ENCODE measurements at places on chromosomes 3 and 15.

DNA sequence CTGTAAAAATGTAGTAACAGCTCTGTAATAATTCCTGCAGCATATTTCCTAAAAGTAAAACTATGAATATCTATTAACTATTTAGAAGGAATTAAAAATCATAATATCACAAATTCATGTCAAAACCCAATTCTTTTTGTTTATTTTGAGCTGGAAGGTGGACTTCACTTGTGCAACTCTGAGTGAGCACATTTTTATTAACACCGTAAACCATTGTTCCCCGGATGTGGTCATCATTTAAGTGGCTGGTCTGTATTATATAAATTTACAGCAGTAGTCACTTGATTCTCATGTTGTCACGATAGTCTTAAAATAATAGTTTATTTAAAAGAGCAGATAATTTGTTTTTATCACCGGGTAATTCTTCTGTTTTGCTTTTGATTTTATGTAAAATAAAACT lies 43.0 kb upstream of the UTS2B start:
- no peak for DNase-seq

DNA sequence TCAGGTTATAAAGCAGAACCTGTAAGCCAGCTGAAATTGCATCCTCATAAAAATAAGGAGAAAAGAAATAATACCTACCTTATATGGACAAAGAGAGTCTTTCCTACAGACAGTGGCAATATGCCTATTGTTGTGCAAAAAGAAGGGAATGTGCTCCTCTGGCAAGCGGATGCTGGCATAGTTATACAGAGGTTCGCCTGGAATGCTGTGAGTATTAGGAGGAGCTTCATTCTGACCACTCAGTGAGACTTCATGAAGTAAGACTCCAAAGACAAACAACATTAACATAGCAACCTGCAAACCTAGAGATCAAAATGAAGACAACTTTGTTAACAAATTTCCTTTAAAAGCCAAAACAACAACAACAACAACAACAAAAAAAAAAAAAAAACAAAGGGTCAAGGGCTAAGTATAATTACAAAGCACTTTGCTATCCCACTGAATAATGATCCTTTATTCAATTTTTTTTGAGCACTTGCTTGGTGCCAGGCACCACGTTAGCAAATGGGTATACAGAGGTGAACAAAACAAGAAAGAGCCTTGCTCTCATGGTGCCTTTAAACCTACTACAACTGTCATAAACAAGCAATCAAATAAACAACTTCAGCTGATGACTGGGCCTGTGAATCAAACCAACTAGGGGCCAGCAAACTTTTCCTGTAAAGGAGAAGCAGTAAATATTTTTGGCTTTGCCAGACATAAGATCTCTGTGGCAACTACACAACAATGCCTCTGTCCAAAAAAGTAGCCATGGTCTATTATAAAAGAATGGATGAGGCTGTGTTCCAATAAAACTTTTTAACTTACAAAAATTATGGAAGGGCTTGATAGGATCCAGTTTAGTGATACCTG lies 3.7 kb downstream of the EOGT start:
- DNase-seq: no peak

- DNase-seq: no peak
Measured at GRCh38 chr3:99747915-99748314, 69.7 kb upstream of the CMSS1 start.

DNA sequence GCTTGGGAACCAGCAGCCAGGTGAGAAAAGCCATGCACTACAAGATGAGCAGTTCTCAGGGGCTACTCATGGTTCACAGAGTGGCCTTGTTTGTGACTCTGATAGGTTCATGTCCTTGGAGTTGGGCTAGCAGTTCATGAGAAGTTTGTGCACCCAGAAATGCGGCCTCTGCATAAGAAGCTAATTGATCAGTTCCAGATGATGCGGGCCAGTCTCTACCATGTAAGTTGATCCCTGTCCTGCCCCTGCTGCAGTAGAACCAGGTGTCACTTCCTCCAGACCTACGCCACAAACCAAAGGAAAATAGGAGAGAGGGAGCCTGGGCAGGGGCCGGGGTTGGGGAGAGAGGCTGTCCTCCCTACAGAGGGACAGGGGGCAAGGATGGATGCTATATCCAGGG lies 27.2 kb upstream of the MANF start:
- peak; percentile 35 for DNase-seq

DNA sequence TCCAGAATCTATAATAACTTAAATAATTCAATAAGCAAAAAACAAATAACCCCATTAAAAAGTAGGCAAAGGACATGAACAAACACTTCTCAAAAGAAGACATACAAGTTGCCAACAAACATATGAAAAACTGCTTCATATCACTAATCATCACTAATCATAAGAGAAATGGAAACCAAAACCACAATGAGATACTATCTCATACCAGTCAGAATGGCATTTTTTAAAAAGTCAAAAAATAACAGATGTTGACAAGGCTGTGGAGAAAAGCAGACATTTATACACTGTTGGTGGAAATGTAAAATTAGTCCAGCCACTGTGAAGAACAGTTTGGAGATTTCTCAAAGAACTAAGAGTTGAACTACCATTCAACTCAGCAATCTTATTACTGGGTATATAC lies 19.5 kb upstream of the ZMAT3 start:
- DNase-seq: no peak

DNA sequence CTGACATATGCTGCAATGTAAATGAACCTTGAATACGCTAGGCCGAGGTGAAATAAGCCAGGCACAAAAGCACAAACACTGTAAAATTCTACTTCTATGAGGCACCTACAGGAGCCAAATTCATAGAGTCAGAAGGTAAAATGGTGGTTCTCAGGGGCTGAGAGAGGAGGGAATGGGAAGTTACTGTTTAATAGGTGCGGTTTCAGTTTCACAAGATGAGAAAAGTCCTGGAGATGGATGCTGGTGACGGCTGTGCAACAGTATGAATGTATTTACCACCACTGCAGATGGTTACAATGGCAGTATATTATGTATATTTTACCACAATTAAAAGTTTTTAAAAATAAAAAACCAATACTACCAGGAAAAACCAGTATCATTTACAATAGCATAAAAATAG lies 4.0 kb downstream of the TNK2 start:
- DNase-seq: no peak

DNA sequence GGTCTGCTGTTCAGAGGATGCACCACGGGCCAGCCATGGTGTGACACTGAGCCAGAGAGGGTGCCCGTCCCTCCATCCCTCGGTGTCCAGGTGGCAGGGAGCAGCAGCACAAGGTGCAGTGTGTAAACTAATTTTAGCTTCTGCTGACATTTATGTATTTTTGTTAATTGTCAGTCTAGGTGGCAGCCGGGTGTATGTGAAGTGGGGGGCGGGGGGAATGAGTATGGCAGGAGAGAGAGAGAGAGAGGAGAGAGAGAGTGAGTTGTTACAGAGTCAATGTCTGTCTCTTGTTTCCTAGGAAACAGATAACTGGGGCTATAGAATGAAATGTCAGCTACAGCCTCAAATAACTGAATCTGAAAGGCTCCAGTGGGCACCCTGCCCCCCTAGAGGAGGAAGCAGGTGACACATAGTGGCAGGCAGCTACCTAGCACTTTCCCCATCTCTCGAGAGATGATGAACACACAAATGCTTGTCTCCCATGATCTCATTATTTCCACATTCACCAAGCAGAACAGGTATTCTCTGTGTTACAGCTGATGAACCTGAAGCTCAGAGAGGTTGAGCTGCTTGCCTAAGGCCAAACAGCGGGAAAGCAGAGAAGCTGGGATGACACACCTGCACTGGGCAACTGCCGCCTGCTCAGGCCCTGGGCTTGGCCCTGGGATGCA lies 24.7 kb downstream of the RASGRF1 start:
- DNase-seq: no peak

DNA sequence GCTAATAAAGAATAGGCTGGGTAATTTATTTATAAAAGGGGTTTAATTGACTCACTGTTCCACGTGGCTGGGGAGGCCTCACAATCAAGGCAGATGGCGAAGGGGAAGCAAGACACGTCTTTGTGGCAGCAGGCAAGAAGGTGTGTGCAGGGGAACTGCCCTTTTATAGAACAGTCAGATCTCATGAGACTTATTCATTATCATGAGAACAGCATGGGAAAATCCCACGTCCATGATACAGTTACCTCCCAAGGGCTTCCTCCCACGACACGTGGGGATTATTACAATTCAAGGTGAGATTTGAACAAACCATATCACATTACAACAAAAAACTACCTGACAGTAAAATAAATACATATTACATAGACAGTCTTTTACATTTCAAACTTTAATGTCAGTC lies 414.9 kb downstream of the NAALADL2 start:
- DNase-seq: no peak

- no peak for DNase-seq
Measured at GRCh38 chr3:42728056-42728455, 25.5 kb upstream of the HHATL start.

DNA sequence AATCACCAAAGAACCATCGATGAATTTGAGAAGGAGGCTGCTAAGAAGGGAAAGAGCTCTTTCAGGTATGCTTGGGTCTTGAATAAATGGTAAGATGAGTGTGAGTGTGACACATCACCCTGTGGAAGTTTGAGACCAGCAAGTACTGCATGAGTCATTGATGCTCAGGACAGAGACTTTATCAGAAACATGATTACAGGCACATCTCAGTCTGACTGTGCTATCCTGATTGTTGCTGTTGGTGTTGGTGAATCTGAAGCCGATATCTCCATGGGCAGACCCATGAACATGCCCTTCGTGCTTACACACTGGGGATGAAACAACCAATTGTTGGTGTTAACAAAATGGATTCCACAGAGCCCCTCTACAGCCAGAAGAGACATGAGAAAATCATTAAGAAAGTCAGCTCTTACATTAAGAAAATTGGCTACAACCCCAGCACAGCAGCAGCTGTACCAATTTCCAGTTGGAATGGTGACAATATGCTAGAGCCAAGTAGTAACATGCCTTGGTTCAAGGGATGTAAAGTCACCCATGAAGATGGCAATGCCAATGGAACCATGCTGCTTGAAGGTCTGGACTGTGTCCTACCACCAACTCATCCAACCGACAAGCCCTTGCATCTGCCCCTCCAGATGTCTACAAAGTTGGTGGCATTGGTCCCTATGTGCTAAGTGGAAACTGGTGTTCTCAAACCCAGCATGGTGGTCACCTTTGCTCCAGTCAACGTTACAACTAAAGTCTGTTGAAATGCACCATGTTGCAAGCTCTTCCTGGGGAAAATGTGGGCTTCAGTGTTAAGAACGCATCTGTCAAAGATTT lies 20.5 kb downstream of the TM4SF4 start:
- DNase-seq: no peak

GRCh38 chr15:78620527-78621421 lies at the start of gene CHRNA3:
CHRNA3 (minus strand) TSS chr15:78620996; CDS start chr15:78620794, 202 bp downstream.
- DNase-seq: peak; percentile 47

DNA sequence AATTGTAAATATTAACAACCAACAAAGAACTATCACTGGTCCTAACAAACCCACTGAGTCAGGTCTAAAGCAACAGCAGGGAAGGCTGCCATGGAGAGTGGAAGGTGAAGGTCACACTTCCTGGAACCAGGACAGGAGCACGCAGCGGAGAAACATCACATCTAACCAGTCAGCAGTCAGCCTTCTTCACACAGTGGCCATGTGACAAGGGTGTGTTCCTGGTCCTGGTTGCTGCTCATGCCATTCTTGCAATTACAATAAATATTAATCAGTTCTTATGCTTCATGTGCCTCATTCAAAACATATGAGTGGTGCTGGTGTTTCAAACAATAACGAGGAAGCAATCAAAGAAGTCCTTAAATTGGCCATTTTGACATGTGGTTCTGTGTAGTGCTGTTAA lies 162.8 kb downstream of the ARRDC4 start:
- no peak for DNase-seq

DNA sequence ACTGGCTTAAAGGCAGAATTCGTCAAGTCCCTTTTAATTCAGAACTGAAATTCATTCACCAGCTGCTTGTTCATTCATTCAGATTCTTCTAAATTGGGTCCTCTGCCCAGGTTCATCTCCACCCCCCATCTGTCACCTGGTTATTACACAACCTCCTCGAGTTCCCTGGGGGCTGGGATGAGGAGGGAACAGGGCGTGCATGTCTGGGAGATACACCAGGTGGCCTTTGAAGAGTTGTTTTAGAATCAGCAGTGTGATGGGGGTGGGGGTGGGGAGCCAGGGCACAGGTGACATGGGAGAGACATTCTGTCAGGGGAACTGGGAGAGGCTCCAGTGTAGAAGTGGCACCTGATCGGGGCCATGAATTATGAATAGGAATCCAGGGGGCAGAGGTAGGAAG lies 8.2 kb downstream of the SNX33 start:
- no peak for DNase-seq

GRCh38 chr3:138047596-138048158 lies 37.7 kb downstream of the CLDN18 start:
- no peak for DNase-seq

GRCh38 chr3:138078901-138079344 lies 36.5 kb downstream of the DZIP1L start:
- DNase-seq: no peak

- no peak for DNase-seq
Measured at GRCh38 chr3:101939361-101940049, 90.2 kb downstream of the NFKBIZ start.

- DNase-seq: no peak
Measured at GRCh38 chr3:71752831-71753700, 589 bp upstream of the GPR27 start.

- DNase-seq: no peak
Measured at GRCh38 chr3:12622335-12622734, 41.6 kb downstream of the RAF1 start.

GRCh38 chr3:29370476-29371420 lies 89.9 kb downstream of the RBMS3 start:
- DNase-seq: no peak

- no peak for DNase-seq
Measured at GRCh38 chr3:11604139-11604892, 39.4 kb downstream of the VGLL4 start.

DNA sequence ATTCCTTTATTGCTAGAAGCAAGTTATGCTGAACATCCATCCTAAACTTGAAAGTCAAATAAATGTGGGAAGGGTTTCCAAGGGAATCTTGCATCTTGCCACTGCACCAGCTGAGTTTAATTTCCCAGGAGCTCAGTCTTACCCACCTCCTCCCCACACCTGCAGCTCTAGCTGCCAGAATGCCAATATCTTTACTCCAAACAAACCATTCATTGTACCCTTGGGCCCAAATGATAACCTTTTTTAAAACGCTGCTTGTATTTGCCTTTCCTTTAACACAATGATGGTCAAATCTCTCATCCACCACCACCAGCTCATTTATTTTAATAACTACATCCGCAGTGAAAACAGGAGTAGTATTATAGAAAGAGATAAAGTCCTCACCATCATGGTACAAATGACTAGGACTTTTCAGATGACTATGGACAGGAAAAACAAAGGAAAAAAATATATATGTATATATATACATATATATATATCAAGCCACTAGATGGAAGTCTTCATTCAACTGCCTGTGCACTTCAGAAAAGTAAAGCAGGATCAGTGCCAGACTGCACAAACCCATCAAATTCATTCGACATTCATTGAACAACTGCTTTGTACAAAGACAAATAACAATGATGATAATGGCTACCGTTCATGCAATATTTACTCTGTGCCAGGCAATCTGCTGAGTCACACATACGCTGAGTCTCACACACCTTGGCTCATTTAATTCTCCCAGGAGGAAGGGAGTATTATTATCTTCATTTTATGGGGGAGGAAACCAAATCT lies 44.0 kb downstream of the BFSP2 start:
- DNase-seq: no peak

All from posterior vena cava (tissue), 2 donors.